Calu3 (cell line): ENCODE measurements at places on chromosomes 12 and 14.

GRCh38 chr14:58353516-58354299 lies 42.0 kb upstream of the TOMM20L start:
- H3K4me1 ChIP-seq = peaks cover 8% of the 10 kb centered on the region
- H3K27me3 ChIP-seq = no peaks in the 10 kb centered on the region
- peaks cover 14% of the 10 kb centered on the region for H3K36me3 ChIP-seq
- peak overlapping the region; percentile 41 for H3K27ac ChIP-seq

- no peak overlapping the region for H3K4me3 ChIP-seq
- no peaks in the 10 kb centered on the region for H3K27me3 ChIP-seq
- DNase-seq = no peak
- H3K27ac ChIP-seq = no peak overlapping the region
- H3K4me1 ChIP-seq = peaks cover 20% of the 10 kb centered on the region
These were observed 56.3 kb downstream of the SETD3 start for GRCh38 chr14:99424306-99424877.

DNA sequence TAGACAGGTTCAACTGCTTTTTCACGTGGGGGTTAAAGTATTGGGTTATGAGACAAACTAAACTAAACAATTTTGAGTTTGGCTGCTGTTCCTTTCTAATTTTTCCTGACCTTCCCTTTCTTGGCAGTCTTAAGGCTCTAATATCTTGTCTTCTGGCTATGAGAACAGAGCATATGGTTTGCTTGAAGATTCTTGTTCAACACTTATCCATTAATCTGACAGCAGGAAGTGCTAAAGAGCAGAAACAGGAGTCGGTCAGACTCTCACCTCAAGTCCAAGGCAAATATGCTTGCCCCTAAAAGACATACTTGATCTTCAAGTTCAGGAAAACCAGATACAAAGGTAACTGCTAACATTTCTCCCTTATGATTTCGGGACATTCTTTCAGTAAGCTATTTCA lies 52.6 kb upstream of the KCNJ8 start:
- H3K36me3 ChIP-seq = no peaks in the 10 kb centered on the region
- H3K27me3 ChIP-seq = no peaks in the 10 kb centered on the region
- no peaks in the 10 kb centered on the region for H3K4me1 ChIP-seq
- DNase-seq = no peak
- H3K27ac ChIP-seq = no peak overlapping the region

DNA sequence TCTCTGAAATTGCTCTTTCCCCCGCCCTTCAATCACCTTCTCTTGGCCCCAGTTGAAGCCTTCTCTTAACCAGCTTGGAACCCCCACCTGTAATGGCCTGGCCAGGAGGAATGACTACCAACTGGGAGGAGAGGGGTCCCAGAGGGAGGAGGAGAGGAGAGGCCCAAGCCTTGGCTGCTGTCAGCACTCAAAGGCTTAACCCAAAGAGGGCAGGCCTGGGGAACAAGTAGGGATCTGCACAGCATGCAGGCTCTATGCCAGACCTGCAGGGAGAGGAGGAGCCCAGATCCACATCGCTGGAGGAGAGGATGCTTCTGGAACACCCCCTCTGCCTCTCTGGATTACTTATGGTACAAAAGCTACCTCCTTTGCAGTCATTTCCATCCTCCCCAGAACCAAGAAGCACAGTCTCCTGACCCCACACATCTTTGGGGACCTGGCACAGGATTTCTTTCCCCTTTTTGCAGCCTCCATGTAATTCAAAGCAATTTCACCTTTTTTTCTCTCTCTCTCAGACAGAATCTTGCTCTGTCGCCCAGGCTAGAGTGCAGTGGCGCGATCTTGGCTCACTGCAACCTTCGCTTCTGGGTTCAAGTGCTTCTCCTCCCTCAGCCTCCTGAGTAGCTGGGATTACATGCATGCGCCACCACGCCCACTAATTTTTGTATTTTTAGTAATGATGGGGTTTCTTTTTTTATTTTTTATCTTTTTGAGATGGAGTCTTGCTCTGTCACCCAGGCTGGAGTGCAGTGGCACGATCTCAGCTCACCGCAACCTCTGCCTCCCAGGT lies 6.2 kb downstream of the RARG start:
- H3K27ac ChIP-seq = no peak overlapping the region
- peak overlapping the region; percentile 22 for H3K4me3 ChIP-seq
- no peak for DNase-seq
- peaks cover 79% of the 10 kb centered on the region for H3K4me1 ChIP-seq
- no peaks in the 10 kb centered on the region for H3K27me3 ChIP-seq
- H3K36me3 ChIP-seq = peaks cover 41% of the 10 kb centered on the region

- no peak overlapping the region for H3K27ac ChIP-seq
- H3K4me1 ChIP-seq = peaks cover 17% of the 10 kb centered on the region
- H3K36me3 ChIP-seq = peaks cover 9% of the 10 kb centered on the region
- H3K4me3 ChIP-seq = peak overlapping the region; percentile 80
These were observed 92.8 kb downstream of the NINJ2 start for GRCh38 chr12:570435-570920.

GRCh38 chr12:132827763-132828703 lies 636 bp downstream of the GOLGA3 start:
- H3K27me3 ChIP-seq = no peaks in the 10 kb centered on the region
- peaks cover 66% of the 10 kb centered on the region for H3K36me3 ChIP-seq
- peaks cover 17% of the 10 kb centered on the region for H3K4me1 ChIP-seq
- peak; percentile 46 for DNase-seq
- peak overlapping the region; percentile 100 for H3K27ac ChIP-seq

- no peak for DNase-seq
- no peaks in the 10 kb centered on the region for H3K27me3 ChIP-seq
- peaks cover 9% of the 10 kb centered on the region for H3K36me3 ChIP-seq
- no peak overlapping the region for H3K4me3 ChIP-seq
- no peak overlapping the region for H3K27ac ChIP-seq
These were observed 12.4 kb downstream of the TTLL5 start for GRCh38 chr14:75673345-75674035.

- peaks cover 13% of the 10 kb centered on the region for H3K4me1 ChIP-seq
- H3K27me3 ChIP-seq = no peaks in the 10 kb centered on the region
- no peak for DNase-seq
- no peak overlapping the region for H3K27ac ChIP-seq
These were observed 9.5 kb downstream of the RITA1 start for GRCh38 chr12:113194971-113195391.

GRCh38 chr14:104887623-104888488 lies 22.8 kb downstream of the CEP170B start:
- no peaks in the 10 kb centered on the region for H3K27me3 ChIP-seq
- DNase-seq = no peak
- H3K27ac ChIP-seq = no peak overlapping the region
- H3K4me3 ChIP-seq = no peak overlapping the region
- no peaks in the 10 kb centered on the region for H3K4me1 ChIP-seq

DNA sequence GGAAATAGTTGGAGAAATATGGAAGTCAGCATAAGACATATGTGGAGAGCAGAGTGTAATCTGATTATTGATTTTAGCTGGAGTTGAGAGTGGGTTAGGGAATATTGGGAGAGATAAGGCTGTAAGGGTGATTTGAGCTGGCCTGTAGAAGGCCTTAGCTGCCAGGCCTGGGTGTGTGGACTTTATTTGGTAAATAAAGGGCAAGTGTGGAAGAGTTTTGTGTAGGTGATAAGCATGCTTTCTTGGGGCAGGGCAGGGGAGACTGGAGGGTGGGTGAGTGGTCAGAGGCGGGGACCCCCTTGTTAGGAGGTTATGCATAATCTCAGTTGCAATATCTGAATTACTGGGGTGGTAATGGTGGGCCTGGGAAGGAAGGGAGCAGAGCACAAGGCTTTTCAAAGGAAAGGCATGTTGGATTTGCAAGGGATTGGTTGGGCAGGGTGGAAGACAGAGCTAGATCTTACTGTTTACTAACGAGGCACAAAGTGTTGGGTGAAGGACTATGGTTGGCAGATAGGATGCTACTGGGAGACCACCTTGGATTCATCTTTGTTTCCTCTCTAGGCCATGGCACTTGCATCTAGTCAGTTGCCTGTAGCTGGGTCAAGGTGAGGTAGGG lies 5.5 kb downstream of the KHNYN start:
- no peak for DNase-seq
- H3K36me3 ChIP-seq = peaks cover 72% of the 10 kb centered on the region
- no peak overlapping the region for H3K4me3 ChIP-seq
- H3K27me3 ChIP-seq = no peaks in the 10 kb centered on the region

GRCh38 chr14:87205811-87206210 lies 787.2 kb downstream of the GALC start:
- no peak overlapping the region for H3K27ac ChIP-seq
- no peak overlapping the region for H3K4me3 ChIP-seq
- no peak for DNase-seq
- H3K4me1 ChIP-seq = no peaks in the 10 kb centered on the region

- H3K27ac ChIP-seq = no peak overlapping the region
- H3K36me3 ChIP-seq = no peaks in the 10 kb centered on the region
- H3K4me1 ChIP-seq = no peaks in the 10 kb centered on the region
These were observed 53.5 kb upstream of the RAP1B start for GRCh38 chr12:68557011-68557730.

GRCh38 chr14:101475456-101476257 lies 85.6 kb upstream of the DIO3 start:
- peaks cover 28% of the 10 kb centered on the region for H3K36me3 ChIP-seq
- H3K27ac ChIP-seq = peak overlapping the region; percentile 97

DNA sequence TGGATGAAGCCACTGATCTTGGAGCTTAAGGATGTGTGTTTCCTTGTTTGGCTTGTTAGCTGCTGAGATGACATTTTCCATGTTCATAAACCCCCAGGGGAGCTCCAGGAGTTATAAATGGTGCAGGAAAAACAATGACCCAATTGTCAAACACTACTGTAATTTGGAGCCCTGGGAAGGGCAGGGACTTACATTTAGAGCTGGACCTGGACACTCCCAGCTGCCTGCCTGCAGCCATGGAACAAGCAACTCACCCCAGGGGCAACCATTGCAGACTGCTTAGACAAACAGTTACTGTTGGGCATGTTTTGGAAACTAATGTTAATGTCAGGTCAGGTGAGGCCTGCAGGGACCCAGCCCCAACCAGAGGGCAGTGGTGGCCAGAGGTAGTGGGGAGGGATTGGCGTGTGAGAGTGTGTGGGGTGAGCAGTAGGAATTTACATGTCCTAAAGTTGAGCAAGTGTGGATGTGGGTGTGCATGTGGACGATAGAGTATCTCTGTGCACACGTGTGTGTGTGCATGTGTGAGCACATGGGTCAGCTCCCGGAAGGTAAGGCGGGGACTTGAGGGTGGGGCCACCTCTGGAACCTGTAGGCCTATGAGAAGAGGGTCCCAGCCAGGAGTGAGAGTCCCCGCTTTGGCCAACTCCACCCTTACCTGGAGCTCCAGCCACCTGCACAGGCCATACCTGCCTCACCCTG lies 86.4 kb upstream of the NOS1 start:
- H3K27ac ChIP-seq = no peak overlapping the region
- no peak overlapping the region for H3K4me3 ChIP-seq
- no peak for DNase-seq
- H3K4me1 ChIP-seq = no peaks in the 10 kb centered on the region
- no peaks in the 10 kb centered on the region for H3K36me3 ChIP-seq

- DNase-seq = no peak
- no peaks in the 10 kb centered on the region for H3K36me3 ChIP-seq
- no peak overlapping the region for H3K27ac ChIP-seq
- no peaks in the 10 kb centered on the region for H3K4me1 ChIP-seq
- H3K27me3 ChIP-seq = peaks cover 98% of the 10 kb centered on the region
- H3K4me3 ChIP-seq = no peak overlapping the region
These were observed 181.1 kb downstream of the PTPN11 start for GRCh38 chr12:112599871-112600270.

- peaks cover 9% of the 10 kb centered on the region for H3K36me3 ChIP-seq
- peaks cover 19% of the 10 kb centered on the region for H3K4me1 ChIP-seq
- H3K27me3 ChIP-seq = no peaks in the 10 kb centered on the region
- no peak for DNase-seq
These were observed 69.8 kb downstream of the ALG10B start for GRCh38 chr12:38386205-38386985.

DNA sequence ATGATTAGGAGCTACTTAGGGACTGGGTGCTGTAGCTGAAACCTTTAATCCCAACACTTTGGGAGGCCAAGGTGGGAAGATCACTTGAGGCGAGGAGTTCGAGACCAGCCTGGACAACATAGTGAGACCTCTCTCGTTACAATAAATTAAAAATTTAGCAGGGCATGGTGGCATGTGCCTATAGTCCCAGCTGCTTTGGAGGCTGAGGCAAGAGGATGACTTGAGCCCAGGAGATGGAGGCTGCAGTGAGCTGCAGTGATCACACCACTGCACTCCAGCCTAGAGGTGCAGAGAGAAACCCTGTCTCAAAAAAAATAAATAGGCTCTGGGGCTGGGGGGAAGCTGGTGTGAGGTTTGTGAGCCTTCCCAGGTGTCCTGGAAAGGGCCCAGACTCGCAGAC lies 97.2 kb downstream of the FBXL14 start:
- H3K27ac ChIP-seq = no peak overlapping the region
- peaks cover under 1% of the 10 kb centered on the region for H3K27me3 ChIP-seq
- H3K4me3 ChIP-seq = no peak overlapping the region
- no peaks in the 10 kb centered on the region for H3K4me1 ChIP-seq

- peaks cover 49% of the 10 kb centered on the region for H3K4me1 ChIP-seq
- H3K4me3 ChIP-seq = no peak overlapping the region
- H3K27ac ChIP-seq = no peak overlapping the region
- H3K36me3 ChIP-seq = peaks cover 16% of the 10 kb centered on the region
These were observed 145.9 kb upstream of the HIF1A start for GRCh38 chr14:61549425-61549824.

- no peak overlapping the region for H3K4me3 ChIP-seq
- peaks cover 47% of the 10 kb centered on the region for H3K27me3 ChIP-seq
- no peak for DNase-seq
- H3K36me3 ChIP-seq = peaks cover 5% of the 10 kb centered on the region
These were observed 25.1 kb upstream of the GPHB5 start for GRCh38 chr14:63343878-63344277.

- peaks cover 8% of the 10 kb centered on the region for H3K4me1 ChIP-seq
- no peak for DNase-seq
- no peaks in the 10 kb centered on the region for H3K27me3 ChIP-seq
- H3K4me3 ChIP-seq = no peak overlapping the region
- no peak overlapping the region for H3K27ac ChIP-seq
- H3K36me3 ChIP-seq = no peaks in the 10 kb centered on the region
These were observed 119.8 kb downstream of the SLC38A1 start for GRCh38 chr12:46149079-46149464.

GRCh38 chr14:91570021-91570420 lies 59.9 kb upstream of the PPP4R3A start:
- H3K4me3 ChIP-seq = no peak overlapping the region
- DNase-seq = no peak
- H3K4me1 ChIP-seq = no peaks in the 10 kb centered on the region
- H3K27me3 ChIP-seq = no peaks in the 10 kb centered on the region
- H3K36me3 ChIP-seq = peaks cover 16% of the 10 kb centered on the region

GRCh38 chr14:20866963-20867362 lies 24.2 kb upstream of the RNASE3 start:
- no peaks in the 10 kb centered on the region for H3K36me3 ChIP-seq
- H3K27ac ChIP-seq = no peak overlapping the region
- H3K4me1 ChIP-seq = no peaks in the 10 kb centered on the region
- H3K4me3 ChIP-seq = no peak overlapping the region
- peaks cover 51% of the 10 kb centered on the region for H3K27me3 ChIP-seq
- DNase-seq = peak; percentile 17

DNA sequence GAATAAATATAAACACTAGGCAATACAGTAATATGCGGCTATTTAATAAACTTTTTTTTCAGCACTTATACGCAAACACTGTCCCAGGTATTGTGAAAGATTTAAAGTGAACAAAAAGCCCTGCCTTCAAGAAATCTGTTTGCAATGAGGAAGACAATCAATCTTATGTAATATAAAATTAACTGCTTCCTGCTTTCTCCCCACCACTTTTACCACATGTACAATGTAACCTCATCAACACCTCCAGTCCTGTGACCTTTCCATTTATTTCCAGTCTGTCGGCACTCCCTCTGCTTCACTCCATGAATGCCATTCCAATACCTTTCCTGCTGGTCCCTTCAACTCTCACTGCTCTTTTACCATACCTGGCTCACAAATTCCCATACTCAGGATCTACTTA lies 10.5 kb downstream of the SNX6 start:
- H3K27me3 ChIP-seq = no peaks in the 10 kb centered on the region
- peaks cover 21% of the 10 kb centered on the region for H3K4me1 ChIP-seq
- DNase-seq = no peak
- H3K4me3 ChIP-seq = no peak overlapping the region
